Stimulated activated CD4-positive, alpha-beta T cell treated with anti-CD3 and anti-CD28 coated beads, Interleukin-15, amount 100 ng/mL, for 24 hours (primary cell): ENCODE measurements at places on chromosomes 7 and 10.

GRCh38 chr10:103663802-103664201 is 170.3 kb downstream of the NEURL1 start:
- DNase-seq: no peak

DNA sequence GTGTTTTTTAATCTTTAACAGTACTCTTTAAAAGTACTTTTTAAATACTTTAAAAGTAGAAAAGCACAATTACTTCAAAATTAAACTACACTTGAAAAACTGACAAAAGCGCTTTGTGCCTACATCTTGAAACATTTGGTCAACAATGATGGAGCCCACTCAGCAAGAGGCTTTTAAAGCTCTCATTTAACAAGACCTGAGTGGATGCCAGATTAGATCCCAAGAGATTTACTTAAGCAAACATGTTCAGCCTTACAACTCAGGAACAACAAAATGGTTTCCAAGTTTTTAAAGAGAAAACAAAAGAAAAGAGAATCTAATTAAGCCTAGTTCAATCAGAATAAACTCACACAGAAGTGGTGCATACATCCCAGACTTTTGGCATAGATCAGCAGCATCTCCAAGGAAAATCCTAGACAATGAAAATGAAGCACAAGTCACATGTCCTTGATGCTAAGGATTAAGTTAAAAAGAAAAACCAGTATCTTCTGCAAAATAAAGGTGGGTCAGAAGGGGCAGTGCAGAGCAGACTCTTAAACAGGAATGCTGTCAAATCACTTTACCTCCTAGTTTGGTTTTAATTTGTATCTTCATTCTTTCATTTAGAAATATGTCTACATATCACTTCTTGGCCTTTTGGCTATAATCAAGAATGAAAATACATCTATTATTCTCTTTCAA is 26.2 kb downstream of the HIBADH start:
- no peak for DNase-seq

GRCh38 chr7:25897261-25897782 is 254.7 kb upstream of the NFE2L3 start:
- no peak for DNase-seq

DNA sequence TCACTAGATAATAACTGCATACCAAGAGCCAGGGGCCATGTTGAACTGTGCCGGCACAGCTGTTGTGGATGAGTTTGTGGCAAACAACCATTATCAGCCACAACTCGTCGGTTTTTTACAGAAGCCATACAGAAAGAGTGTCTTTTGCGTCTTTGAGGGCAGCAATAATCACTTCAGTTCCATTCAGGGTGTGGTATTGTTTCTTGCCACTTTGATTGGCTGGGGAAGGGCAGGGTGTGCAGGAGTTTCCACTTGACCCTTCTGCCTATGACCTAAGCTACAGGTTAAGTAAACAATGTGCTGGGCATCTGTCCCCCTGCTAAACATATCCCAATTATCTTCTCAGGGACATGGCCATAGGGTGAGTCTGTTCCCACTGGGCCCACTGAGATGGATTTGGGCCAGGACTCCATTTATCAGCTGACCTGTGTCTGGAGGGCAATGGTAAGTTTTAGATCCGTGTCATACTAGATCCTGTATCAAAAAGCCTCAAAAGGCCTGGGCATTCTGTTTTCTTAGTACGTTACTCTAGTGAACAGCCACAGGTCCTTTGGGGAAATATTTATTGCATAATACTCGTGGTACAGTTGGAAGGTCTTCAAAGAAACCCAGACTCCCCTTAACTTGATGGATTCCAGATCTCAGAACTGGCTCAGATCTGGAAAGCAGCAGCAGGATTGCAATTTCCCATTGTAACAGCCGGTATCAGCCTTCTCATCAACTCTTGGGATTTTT is 15.9 kb downstream of the ZNF3 start:
- DNase-seq: no peak
